ENCODE measurements at places on chromosomes 5 and 9.

DNA sequence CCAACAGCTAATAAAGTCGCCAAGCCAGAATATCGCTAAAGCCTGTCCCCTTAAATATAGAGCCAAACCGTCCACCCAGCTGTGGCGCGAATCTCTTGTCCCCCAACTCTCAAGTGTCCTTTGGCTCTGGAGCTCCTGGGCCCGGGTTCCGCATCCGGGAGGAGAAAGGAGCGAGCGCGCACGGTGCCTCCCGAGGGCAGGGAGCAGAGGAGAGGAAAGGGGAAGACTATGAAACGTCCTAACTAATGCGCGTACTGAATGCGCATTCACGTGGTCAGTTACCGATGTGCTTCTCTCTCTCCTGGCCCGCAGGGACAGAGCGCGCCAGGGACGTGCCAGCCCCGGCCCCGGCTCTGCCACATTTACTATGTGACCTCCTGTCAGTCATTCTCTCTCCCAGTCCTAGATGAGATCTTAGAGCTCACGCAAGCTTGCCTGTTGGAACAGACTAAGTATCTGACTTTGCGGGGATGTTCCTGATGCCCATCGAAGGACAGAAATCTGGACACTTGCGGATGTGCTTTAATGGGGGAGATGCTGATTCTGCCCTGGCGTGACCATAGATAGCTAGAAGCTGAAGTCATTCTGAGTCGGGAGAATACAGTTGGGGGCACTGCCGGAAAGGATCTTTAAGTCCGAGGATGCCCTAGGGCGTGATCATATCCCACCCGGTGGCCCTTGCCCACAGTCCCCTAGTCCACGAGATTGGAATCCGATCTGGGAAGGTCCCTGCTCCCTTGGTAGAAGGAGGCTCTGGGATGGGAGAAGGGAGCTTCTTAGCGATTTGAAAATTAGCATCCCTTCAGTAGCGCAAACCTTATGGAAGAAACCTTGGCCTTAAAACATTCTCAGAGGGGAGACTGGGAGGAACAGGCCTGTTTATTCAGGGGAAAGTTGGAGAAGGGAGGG, 5.7 kb upstream of the EBF1 start:
- DNase-seq: no peak

- DNase-seq: peak; percentile 26
These were observed 126.1 kb upstream of the STC2 start for GRCh38 chr5:173454361-173454735.

GRCh38 chr5:62315376-62316175, 9.6 kb downstream of the KIF2A start:
- DNase-seq: no peak

DNA sequence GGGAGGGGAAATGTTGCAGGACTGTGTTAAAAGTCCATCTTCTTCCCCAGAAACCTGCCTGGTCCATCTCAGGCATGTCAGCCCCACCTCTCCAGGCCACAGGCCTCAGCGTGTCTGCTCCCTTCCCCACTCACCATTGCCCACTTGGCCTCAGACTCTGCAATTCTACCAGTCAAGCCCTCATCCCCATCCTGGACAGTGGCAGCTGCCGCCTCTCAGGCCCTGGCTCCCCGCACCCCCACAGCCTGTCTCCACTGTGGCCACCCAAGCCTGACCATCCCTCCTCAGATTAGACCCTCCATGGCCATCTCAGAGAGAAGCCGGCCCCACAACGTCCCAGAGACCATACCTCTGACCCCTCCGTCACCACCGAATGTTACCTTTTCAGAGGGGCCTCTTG, 89.9 kb downstream of the BARX1 start:
- DNase-seq: no peak

DNA sequence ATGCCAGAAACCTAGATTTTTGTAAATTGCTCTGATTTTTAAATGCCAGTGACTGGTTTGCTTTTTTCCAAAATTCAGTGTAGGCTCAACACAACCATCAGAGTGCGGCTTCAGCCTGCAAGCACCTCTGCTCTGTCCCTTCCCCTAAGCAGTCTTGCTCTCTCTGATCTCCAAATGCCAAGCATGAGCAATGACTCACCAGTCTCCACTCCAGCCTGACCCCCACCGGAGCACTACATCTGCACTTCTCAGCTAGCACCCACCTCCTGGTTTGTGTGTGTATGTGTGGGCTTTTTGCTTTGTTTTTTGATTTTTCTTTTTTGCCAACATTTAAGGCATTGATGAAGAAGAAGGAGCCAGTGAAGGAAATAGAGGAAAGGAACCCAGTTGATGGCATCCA, 61.4 kb upstream of the ADRA1B start:
- DNase-seq: peak; percentile 11

DNA sequence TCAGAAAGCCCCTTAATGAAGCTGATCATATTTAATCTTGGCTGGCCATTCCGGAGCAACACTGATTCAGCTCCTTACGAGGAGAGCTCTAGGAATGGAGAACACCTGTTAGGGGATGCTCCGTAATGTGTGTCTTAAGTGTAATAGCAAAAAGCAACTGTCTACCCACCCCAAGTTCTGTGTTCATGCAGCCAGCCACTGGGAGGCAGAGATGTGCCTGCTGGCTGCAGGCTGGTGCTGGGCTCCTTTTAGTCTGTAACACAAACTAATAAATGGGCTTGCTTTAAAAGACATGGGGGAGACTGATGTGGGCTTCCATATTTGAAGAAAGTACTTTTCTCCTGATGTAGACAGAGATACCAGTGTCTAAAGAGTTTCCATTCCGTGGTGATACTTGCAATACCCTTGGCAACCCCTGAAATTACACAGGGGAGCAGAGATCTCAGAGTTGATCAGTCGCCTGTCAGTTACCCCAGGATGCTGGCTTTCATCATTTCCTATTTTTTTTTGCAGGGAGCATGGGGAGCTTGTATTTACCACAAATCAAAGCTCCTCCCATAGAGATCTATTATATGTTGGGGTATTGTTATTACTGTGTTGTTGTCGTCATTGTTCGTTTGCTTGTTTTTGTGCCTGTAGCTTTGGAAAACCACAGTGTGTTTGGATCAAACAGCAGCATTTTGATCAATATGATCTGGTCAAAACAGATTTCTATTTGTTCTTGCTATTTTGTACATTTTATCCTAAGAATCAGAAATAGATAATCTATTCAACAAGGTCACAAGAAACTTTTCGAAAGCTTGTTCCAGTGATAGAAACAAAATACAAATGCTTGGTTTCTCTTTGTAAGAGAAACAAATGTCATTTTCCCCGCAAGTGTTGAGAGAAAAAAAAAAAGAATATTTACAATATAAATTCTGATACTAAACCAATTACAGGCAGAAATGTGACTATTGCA, 65.8 kb downstream of the MTX3 start:
- peak; percentile 34 for DNase-seq

GRCh38 chr5:124649491-124650146, 96.8 kb downstream of the ZNF608 start:
- DNase-seq: peak; percentile 78

GRCh38 chr9:130825809-130826208, 9.2 kb upstream of the ABL1 start:
- DNase-seq: no peak

DNA sequence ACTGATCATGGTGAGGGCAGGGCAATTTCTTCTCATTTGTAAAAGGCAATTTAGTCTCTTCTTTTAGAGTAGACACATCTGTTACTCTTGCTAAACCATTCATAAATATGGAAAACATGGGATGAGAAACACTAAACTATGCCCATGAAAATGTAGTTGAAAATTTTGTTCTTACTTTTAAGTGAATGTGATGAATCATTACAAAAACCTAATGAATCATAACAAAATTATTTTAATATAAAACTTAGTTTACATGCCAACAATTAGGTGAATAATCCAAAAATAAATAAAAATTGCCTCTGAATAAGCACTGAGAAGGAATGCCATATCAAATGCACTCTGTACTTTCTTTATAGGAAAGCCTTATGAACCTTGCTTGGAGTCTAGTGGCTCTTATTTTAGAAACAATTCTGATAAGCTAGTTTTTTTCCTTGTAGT, 297.7 kb upstream of the EFNA5 start:
- peak; percentile 23 for DNase-seq

- DNase-seq: no peak
These were observed 210.2 kb upstream of the TARS1 start for GRCh38 chr5:33230467-33231078.

DNA sequence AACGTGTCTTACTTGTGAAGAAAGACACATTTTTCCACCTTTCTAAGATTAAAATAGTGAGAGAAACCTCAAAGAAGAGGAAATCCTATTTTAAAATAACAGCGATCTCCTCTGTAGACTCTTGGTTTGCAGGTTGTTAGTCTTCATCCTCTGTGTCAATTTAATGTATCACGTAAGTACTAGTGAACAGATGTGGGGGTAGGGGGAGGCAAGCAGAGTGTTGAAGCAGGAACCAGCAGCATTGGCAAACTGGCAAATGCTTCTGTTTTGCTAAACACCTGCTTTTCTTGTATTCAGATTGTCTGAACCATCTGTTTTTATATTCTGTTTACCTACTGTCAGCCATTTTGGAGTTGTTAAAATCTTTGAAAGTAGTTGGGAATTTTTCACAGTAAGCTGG, 159.3 kb upstream of the TLX3 start:
- DNase-seq: no peak

- peak; percentile 23 for DNase-seq
These were observed 355.5 kb downstream of the TLR4 start for GRCh38 chr9:118059484-118060278.

DNA sequence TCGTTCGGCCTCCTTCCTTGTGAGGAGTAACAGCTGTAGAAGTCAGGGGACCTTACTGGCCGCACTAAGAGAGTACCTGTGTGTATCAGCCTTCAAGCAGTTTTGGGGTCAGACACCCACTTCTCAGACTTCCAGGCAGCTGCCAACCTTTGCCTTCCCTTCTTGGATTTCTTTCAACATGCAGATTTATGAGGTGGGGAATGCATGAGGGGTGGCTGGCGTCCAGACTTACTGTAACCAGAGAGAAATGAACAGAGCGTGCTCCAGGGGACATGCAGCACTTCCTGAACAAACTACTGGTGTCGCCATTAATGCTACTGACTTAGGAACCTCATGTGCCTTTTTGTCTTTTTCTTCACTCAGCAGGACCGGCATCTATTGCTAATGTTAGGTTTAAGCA, 46.7 kb downstream of the INSYN2B start:
- no peak for DNase-seq

DNA sequence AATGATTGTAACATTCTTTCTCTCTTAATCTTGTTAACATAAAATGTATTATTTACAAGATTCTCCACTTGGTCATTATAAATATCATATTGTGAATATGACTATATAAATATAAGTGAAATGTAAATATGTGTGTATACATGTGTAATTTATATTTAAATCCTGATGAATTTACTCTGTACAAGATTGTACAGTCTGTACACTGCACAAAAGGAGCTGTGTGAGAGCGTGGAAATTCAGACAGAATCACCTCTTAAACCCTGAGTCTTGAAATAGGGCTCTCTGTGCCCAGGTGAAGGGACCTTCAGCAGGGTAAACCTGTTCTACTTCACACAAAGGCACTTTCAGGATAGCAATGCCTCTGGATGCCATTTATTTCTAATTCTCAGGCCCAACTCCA, 456.0 kb downstream of the SEMA5A start:
- no peak for DNase-seq

DNA sequence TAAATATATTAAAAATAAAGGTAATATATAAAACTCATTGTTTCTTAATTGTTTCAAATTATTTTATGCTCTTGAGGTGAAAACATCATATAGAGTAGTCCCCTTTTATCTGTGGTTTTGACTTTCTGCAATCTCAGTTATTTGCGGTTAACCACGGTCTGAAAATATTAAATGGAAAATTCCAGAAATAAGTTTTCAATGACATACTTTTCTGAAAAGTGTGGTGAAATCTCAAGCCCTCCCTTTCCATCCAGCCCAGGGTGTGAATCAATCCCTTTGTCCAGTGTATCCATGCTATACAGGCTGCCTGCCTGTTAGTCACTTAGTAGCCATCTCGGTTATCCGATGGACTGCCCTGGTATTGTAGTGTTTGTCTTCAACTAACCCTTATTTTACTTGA, 546.7 kb upstream of the DMAC1 start:
- DNase-seq: no peak

GRCh38 chr5:176492431-176492830, 44.2 kb downstream of the FAF2 start:
- peak; percentile 95 for DNase-seq

DNA sequence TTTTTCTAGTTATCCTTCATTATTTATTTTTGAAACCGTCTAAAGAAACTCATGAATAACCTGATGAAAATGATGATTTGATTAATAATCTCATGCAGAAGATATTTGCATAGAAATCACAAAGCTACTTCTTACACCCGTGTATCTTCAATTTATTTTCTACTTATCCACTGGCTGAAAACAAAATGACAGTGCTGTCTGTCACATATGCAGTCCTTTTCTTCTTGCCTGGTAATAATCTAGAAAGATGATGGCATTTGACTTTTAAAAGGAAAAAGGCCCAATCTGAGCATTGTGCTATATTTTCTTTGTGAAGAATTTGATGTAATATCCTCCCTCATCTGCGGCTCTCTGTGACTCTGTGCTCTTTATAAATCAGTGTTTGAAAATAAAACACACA, 253.3 kb downstream of the PRR16 start:
- DNase-seq: no peak

DNA sequence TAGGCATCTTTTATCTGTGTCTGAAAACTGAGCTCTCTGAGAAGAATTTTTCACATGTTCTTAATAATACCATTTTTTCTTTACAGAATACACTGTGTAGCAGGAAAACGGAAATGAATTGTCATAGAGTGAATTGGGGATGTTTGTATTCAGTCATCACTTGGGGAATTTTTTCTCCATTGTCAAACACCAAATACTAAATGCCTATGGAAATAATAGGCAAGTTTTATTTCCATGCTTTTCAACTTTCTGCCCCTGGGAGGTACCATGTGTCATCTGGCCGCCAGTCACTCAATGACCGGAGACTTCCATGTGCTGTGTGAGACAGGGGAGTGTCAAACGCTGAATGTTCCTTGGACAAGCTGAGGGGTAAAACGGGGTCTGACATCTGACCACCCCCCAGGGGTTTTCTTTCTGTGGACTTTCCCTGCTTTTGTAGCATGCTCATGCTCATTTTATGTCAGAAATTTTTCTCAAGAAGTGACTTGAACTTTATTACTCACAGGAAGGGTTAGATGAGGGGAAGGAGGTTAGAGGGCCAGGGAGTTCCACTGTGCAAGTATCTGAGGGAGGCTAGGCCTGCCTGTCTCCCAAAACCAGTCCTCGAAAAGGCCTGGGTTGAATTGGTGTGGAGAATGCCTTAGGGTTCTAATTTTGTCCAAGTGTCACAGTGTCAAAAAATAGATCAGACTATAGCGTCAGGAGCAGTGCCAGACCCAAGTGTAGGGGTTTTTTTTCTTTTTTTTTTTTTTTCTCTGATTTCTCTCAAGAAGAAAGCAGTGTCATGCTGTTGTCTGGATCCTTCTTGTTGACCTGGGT, 438.6 kb downstream of the AGTPBP1 start:
- DNase-seq: peak; percentile 23
